ENCODE measurements at places on chromosomes 2 and 18.

DNA sequence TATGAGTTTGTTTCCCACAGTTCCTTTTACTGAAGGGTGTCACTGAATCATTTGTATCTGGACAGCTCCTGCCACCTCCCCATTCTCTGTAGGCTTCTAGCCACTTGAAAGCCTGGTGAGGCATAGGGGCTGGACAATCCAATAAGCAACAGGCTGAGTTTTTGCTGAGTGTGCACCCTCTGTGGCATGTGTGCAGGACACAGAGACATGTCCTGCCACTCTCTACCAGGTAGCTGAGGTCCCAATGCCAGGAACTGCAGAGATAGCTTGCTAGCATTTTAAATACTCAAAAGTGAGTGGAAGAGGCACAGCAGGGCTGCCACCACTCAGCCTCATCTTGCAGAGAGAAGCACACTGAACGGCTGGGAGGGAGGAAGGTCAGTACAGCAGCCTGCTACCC is 77.2 kb upstream of the TFCP2L1 start:
- no peak for DNase-seq

GRCh38 chr2:160836755-160837154 is 323.5 kb upstream of the TANK start:
- no peak for DNase-seq

GRCh38 chr2:54476852-54477251 is 20.7 kb downstream of the SPTBN1 start:
- no peak for DNase-seq

DNA sequence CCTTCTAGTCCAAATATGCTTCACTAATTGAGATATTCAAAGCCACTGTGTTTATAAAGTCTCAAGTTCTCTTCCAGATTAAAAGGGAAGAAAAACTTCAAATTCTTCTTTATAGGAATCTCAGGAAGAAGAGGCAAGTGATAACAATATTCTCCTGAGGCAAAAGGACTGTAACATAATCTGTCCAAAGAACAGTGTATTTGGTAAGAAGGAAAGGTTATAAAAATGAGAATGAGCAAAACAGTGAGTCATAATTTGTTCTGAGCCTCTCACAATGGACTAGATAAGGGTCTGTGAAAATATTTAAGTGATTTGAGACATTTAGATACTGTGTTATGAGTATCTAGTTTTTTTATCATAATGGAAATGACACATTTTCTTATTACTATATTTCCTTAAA is 44.3 kb downstream of the SNRPD1 start:
- no peak for DNase-seq

GRCh38 chr2:147223553-147224060 is 621.2 kb upstream of the ACVR2A start:
- DNase-seq = no peak

DNA sequence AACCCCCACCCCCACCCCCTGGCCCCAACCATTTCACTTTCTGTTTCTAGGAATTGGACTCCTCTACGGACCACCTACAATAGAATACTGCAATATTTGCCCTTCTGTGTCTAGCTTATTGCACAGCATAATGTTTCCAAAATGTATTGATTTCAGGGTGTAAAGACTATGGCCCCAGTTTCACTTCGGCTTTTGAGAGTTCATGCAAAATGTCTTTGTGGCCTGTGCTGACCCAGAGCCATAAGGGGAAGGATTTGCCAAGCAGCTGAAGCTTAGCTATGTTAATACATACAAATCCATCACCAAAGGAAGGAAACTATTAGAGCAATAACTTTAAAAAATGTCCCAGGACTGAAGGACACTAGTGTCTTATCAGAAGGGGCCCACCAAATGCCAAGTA is 11.2 kb upstream of the ATP9B start:
- no peak for DNase-seq

- DNase-seq = no peak
Observed at GRCh38 chr2:200461846-200462710, 47.8 kb downstream of the KCTD18 start.

- no peak for DNase-seq
Observed at GRCh38 chr2:216246766-216247165, 125.5 kb downstream of the MARCHF4 start.

GRCh38 chr2:20356042-20356441 is 5.4 kb upstream of the PUM2 start:
- no peak for DNase-seq

DNA sequence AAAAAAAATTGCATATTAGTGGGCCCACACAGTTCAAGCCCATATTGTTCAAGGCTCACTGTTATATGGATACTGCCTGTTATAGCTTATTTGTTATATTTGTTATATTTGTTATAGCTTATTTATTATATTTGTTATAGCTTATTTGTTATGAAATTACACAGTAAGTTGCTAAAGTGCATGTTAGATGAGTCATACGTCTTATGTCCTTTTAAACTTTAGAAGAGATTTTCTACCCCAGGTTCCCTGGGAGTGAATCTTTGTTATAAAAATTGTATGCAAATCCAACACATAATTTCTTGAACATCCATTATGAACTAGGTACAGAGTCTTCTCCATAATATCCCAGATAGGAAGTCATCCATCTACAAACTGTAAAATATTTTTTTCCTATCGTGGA is 22.1 kb downstream of the HTR2B start:
- no peak for DNase-seq

GRCh38 chr2:69175790-69176715 is 163.1 kb downstream of the ANTXR1 start:
- no peak for DNase-seq

- no peak for DNase-seq
Observed at GRCh38 chr2:86747711-86748639, 27.9 kb downstream of the RMND5A start.

GRCh38 chr2:11080253-11081115 is 74.8 kb upstream of the SLC66A3 start:
- peak; percentile 16 for DNase-seq

GRCh38 chr2:222514901-222515300 is 90.6 kb downstream of the SGPP2 start:
- DNase-seq = no peak

- no peak for DNase-seq
Observed at GRCh38 chr18:23258566-23259469, 123.5 kb downstream of the CABLES1 start.

DNA sequence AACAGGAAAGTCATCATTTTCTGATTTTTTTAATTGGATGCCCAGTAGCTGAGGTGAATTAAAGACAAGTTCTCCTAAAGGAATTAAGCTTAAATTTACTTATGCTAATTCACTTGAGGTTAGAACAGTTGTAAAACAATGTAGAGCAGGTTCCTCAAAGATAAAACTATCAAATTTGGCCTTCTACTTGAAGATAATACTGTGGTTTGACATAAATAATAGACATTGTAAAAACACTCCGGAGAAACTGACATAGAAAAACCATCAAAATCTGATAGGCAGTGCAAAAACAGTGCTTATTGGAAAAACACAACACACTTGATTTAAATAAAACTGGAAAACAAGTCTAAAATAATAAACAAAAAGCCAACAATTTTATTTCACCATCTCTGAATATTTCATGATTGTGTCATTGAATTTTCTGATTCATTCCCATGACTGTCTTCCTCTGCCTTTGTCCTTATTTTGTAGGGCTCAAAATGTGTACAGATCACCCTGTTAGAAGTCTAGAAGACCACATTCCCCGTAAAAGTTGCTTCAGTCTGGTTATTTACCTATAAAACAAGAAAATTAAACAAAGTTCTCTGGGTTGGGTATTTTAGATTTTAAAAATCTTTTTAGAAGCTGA is 28.3 kb upstream of the SLC40A1 start:
- no peak for DNase-seq

DNA sequence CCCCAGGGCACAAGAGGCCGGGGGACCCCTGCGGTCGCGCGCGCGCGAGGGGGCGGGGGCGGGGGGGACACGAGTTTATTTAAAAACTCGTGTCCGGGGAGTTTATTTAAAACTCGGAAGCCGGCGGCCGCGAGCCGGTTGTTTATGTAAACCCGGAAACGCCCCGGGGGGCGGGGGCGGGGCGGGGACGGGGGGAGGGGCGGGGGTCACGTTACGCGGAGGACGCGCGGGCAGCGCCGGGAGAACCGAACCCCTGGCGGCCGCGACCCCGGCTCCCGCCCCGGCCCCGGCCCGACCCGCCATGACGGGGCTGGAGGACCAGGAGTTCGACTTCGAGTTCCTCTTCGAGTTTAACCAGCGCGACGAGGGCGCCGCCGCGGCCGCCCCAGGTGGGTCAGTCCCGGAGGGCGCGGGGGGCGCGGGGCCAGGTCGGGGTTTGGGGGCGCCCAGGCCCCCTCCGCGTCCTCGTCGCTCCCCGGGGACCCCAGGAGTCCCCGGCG is 4.4 kb downstream of the NFATC1 start:
- no peak for DNase-seq

DNA sequence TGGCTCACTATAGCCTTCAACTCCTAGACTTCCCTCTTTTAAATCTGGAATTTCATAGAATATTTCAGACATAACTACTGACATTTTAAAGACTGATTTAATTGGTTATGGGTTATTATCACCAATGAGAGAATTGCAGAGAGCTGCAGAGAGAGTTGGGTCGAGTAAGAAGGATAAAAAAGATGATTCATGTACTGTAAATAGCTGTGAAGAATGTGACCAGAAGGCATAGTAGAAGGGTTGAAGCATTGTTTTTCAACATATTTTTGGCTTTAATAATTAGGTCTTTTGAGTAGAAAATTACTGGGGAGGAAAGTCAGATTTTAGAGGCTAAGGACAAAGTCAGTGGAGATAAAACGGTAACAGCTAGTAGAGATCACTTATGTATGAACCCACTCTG is 503.2 kb upstream of the SLC8A1 start:
- DNase-seq = no peak

GRCh38 chr2:240165034-240165433 is 24.6 kb upstream of the OTOS start:
- no peak for DNase-seq

GRCh38 chr2:27003007-27003406 is 29.8 kb upstream of the TMEM214 start:
- DNase-seq = no peak

GRCh38 chr2:49796266-49796665 is 642.0 kb upstream of the FSHR start:
- DNase-seq = no peak

GRCh38 chr2:54968561-54969218 is 81.6 kb downstream of the RTN4 start:
- no peak for DNase-seq

DNA sequence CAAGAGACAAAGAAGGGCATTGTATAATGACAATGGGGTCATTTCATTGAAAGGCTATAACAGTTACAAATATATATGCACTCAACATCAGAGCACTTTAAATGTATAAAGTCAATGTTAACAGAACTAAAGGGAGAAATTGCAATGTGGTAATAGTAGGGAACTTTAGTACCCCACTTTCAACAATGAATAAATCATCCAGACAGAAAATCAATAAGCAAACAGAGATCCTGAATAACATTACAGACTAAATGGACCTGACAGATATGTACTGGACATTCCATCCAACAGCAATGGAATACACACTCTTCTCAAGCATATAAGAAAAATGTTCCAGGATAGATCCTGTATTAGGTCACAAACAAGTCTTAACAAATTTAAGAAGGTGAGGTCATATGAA is 90.5 kb upstream of the ALKAL2 start:
- DNase-seq = no peak

DNA sequence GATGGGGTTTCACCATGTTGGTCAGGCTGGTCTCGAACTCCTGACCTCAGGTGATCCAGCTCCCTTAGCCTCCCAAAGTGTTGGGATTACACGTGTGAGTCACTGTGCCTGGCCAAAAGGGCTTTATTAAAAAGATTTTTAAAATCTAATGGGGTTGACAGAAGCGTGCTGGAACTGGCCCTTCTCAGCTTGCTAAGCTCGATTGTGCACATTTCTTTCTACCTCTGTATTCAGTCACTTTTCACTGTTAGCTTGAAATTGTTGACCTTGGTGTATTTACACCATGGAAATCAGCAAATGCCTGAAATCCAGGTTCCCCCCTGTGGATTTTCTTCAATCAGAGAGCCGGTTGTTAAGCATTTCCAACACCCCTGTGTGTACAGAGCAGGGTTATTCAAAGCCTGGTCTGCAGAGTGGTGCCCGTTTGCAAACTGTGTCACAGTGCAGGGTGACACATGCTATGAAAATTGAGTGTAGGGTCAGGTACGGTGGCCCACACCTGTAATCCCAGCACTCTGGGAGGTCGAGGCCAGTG is 140.2 kb downstream of the TGIF1 start:
- DNase-seq = no peak

DNA sequence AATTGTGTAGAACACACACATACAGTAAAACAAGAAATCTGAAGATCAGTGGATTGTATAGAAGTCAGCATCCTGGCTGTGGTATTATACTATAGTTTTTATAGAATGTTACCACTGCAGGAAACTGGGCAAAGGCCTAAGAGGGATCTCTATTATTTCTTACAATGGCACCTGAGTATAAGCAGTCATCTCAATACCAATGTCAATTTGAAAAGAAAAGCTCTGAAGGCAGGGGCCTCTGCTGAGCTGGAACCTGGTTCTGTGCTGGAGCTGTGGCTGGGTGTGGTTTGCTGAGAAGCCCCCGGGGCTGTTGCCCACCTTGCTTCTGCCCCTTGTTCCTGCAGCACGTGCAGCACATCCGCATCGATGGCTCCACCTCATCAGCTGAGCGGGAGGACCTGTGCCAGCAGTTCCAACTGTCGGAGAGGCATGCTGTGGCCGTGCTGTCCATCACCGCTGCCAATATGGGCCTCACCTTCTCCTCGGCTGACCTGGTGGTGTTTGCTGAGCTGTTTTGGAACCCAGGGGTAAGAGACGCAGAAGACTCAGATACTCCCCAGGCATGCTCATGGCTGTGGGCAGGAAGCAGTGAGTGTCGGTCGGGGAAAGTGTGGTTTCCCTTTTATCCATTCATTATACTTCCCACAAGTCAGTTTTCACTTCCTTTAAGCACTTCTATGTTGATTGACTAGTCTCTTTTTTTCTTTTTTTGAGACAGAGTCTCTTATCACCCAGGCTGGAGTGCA is 23.5 kb upstream of the RPL37A start:
- no peak for DNase-seq

DNA sequence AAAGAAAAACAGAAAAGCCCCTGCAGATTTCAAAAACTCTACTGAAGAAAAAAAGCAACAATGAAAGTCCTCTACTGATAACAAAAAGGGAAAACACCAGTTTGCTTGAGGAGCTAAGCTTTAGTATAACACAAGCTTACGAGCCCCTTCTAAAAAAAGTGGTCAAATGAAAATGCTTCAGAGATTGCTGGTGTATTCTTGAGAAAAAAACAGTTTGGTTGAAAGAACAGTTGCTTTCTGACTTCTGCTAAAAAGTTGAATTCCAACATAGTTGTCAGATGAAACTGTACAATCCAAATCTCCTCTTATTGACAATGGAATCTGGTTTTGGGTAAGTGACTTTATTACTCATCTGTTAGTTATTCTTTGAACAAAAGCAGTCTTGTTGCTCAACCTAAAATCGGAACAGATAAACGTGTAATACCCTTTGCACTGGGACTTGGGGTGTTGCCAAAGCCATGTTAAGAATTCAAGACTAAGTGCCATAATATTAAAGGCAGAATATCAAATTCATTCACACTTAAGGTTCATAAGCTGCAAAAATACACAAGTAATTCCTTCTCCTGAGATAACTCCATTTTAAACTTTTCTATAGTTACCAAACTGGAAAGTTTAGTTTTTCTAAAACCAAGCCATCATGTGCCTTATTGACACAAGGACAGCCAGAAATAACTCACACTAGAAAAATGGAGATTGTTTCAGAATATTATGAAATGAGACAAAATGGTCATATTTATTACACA is 45.3 kb upstream of the SPAG16 start:
- DNase-seq = no peak

- DNase-seq = no peak
Observed at GRCh38 chr18:46759890-46760289, 3.0 kb upstream of the ST8SIA5 start.
